Gastrocnemius medialis (tissue), 4 donors: ENCODE measurements at places on chromosomes 1 and 21. TPM values are rescaled to one million over a fixed set of nuclear protein-coding genes. Genes with fewer than 3 reads are reported as not detected.

The GUCA2B gene
- not detected for total RNA-seq

The CD55 gene
- total RNA-seq = 428 TPM

The CDKN2C gene
- 7.1 TPM for total RNA-seq

The FCGR3B gene
- total RNA-seq = 0.42 TPM

The OR2G2 gene
- not detected for total RNA-seq

The DCST1 gene
- total RNA-seq = 0.13 TPM

The NBPF6 gene
- total RNA-seq = not detected

The PPIAL4G gene
- not detected for total RNA-seq

The MR1 gene
- 1.6 TPM for total RNA-seq

The ALG14 gene
- total RNA-seq = 0.97 TPM

The NTRK1 gene
- total RNA-seq = 0.13 TPM

The LDLRAD1 gene
- total RNA-seq = not detected

The HTR6 gene
- not detected for total RNA-seq

The NEK2 gene
- total RNA-seq = not detected

The NEXN gene
- 105 TPM for total RNA-seq

The IL10 gene
- 0.26 TPM for total RNA-seq

The FMO4 gene
- 0.36 TPM for total RNA-seq

The TCEA3 gene
- 163 TPM for total RNA-seq
